ENCODE measurements at places on chromosomes 3 and 15.

GRCh38 chr3:4813909-4814304 is 165.3 kb upstream of the BHLHE40 start:
- no peak for DNase-seq

DNA sequence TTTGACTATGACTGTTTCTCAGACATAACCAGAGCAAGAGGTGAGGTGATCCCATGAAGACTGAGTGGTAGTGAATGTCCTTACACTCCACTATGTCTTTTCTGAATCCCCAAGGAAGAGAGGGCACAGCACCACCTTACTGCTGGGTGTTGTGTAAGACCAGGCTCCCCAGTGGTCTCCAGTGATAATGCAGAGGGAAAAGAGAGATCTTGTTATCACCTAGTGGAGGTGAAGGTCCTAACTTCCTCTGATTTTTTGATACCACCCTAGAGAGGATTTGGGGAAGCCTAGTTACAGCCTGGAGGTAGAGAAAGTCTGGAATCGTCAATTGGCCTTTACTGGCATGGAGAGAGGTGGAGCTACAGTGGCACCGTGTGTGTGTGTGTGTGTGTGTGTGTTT is 288.0 kb upstream of the BCHE start:
- peak; percentile 6 for DNase-seq

DNA sequence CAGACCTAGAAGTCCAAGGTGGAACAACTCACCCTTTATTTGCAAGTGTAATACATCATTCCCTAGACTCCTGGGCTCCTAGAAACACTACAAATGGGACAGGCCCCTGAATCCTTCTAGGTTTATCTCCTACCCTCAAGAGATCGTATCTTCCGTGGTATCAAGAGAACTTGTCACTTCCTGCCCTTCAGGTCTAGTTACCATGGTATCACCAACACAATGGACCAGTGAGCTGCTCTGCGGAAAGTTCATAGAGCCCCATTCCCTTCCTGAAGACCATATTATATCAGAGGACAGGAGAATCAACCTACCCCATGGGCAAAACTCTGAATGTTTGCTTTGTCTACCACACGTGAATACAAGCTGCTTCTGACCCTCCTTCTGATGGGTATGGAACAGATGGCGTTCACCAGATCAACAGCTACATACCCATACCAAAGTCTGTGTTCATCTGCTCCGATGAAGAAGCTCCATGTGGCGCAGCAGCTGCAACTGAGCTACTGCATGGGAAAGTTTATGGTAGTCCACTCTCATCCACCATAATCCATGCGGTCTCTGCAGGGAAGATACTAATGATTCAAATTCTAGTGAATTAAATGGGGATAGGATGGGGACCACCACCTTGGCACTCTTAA is 84.6 kb upstream of the KLF13 start:
- DNase-seq: no peak

GRCh38 chr15:98826658-98827057 is 178.3 kb downstream of the IGF1R start:
- DNase-seq: no peak

DNA sequence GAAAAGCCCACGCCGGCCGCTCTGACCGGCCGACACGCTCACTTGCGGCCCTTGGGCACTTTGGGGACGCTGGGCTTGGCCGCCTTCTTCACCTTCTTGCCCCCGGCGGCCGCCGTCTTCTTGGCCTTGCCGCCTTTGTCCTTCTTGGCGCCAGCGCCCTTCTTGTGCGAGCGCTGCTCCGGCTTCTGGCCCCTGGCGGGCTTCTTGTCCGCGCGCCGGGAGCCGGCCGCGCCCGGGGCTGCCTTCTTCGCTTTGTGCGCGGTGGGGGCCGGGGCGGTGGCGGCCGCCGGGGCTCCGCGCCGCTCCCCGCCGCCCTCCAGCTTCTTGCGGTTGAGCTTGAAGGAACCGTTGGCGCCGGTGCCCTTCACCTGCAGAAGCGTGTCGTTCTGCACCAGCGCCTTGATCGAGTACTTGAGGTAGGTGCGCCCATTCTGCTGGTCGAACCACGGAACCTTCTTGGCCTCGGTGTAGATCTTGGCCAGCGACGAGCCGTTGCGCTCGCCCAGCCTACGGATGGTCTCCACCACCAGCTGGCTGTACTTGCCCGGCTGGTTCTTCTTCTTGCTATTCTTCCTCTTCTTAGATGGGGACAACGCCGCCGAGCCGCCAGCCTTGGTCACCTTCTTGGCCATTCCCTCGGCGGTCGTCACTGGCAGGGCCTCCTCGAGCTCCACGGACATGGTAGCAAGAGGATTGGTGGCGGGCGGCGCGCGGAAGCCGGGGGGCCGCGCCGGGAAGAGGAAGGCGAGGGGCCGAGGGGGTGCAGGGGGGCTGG is 36.7 kb downstream of the HMCES start:
- DNase-seq: peak; percentile 72

DNA sequence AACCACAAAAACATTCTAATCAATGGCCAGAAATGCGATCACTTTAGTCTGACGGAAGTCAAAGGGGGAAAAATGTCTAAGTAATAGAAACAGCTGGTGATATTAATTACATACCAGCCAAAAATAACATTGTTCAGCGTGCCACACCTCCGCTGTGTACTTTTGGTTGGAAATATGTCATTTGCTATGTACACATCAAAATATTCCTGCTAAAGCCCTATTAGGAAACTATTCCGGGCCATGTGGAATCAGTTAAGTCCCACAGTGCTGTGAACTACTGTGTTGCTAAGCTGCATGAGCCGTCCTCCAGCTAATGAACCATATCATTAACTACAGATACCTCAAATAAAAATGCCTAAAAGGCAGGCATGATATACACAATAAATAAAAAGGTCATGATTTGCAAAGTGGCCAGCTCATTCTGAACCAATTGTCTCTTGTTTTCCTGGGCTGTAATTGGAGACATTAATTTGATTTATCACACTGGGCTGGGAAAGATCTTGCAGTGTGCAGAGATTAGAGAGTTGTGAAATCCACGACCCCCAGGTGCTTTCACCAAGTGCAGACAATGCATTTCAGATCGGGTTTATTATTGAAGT is 200.5 kb upstream of the LRTM1 start:
- DNase-seq: no peak

DNA sequence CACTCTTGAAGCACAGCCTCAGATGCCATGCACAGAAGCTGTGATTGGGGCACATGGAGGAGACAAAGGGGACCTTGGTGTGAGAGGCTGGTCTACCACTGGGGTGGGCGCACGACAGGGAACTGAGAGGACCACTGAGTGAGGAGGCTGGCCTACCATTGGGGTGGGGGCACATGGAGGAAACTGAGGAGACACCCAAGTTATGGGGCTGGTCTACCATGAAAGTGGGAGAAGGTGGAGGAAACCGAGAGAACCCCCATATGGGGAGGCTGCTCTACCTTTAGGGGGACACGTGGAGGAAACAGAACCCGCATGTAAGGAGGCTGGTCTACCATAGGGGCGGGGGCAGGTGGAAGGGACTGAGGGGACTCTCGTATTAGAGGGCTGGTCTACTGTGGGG is 153.4 kb downstream of the FBLN2 start:
- no peak for DNase-seq

GRCh38 chr3:98731720-98732285 is 31.3 kb upstream of the ST3GAL6 start:
- no peak for DNase-seq

- peak; percentile 99 for DNase-seq
Observed at GRCh38 chr3:52518723-52519444, 14.8 kb downstream of the NT5DC2 start.

GRCh38 chr3:4756855-4757574 is 222.2 kb upstream of the BHLHE40 start:
- DNase-seq: no peak

- DNase-seq: no peak
Observed at GRCh38 chr15:44792715-44793114, 56.4 kb downstream of the TRIM69 start.

GRCh38 chr15:68371851-68372250 is 60.1 kb downstream of the ITGA11 start:
- DNase-seq: no peak
